ENCODE measurements at places on chromosomes 3 and 15.

- DNase-seq = no peak
These were observed 23.4 kb downstream of the GOLIM4 start for GRCh38 chr3:168072323-168072650.

DNA sequence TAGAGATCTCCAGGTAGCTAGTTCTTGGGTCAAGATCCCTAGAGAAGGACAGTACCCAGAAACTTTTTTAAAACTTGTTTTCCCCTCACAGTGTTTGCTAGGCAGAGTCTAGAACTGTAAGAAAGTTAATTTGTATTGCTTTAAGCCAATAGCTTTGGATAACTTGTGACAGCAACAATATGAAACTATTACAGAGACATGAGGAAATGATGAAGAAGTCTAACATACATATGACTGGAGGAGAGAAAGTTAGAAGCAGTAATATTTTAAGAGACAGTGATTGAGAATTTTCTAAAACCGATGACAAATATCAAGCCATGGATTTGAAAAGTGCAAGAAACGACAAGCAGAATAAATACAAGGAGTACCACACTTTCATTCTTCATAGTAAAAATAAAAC is 10.0 kb downstream of the HMG20A start:
- DNase-seq = no peak

DNA sequence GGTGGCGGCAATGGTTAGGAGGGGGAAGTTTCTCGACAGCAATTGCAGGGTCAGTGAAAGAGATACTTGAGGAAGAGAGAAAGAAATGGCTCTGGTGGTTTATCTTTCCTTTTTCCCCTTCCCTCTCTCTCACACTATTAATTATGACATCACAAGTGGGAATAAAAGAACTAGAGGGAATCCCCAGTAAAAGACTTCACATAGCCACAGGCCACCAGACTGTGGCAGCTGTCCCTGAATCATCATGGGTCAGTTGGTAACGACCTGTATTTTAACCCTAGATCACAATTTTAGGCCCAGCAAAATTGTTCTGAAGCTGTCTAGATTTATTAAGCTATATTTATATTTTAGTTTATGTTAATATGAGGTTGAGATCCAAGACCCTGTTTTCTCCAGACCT is 40.3 kb downstream of the MBNL1 start:
- no peak for DNase-seq

DNA sequence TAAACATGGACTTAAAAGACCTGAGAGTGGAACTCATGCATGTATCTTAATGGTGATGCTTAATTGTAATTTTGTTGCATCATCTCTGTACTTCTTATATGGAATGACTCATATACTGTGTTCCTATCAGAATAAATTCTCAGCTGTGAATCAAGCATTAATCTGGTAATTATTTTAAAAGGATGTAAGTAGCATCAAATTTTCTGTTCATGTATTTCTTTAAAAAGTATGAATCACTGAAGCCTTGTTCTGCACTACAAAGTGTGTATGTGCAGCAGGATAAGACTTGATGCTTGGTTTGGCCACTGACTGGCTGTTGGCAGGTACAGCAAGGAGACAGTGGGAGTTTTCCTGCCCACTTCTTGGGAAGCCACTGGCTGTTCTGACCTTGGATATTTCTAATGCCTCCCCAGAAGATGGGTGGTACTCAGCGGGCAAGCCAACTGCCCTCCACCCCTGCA is 123.9 kb downstream of the ANO10 start:
- DNase-seq = no peak

Measured in CD8-positive, alpha-beta T cell (primary cell).